ENCODE measurements at places on chromosomes 2 and 18. TPM values are rescaled to one million over a fixed set of nuclear protein-coding genes. Genes with fewer than 3 reads are reported as not detected.
A peak's percentile ranks its signal among the peaks of the same experiment; 100 is the strongest.

DNA sequence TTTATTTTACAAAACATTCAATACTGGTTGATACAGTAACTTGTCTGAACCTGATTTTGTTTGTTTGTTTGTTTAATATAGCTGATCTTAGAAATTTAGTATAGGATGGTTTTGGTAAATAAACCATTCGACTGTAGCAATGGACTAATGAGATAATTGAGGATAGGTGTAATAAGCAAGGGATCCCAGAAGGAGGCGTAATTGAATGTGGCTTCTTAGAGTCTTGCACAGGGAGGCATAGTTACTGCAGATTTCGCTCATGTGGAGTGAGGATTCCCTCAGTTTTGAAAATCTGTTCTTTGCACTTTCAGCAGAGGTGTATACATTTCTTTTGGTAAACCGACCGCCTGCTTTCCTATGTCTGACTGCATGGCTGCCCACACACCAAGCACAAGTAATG is 709.6 kb downstream of the SOCS6 start:
- DNase-seq, result no peak
- H3K27me3 ChIP-seq, result no peaks in the 10 kb centered on the region
- no peak overlapping the region for H3K27ac ChIP-seq
- H3K36me3 ChIP-seq, result peaks cover 5% of the 10 kb centered on the region

GRCh38 chr18:59546188-59546587 is 151.0 kb downstream of the CCBE1 start:
- H3K4me3 ChIP-seq, result no peak overlapping the region
- peaks cover 8% of the 10 kb centered on the region for H3K4me1 ChIP-seq
- peak; percentile 4 for DNase-seq
- peaks cover 31% of the 10 kb centered on the region for H3K27me3 ChIP-seq
- H3K27ac ChIP-seq, result no peak overlapping the region

DNA sequence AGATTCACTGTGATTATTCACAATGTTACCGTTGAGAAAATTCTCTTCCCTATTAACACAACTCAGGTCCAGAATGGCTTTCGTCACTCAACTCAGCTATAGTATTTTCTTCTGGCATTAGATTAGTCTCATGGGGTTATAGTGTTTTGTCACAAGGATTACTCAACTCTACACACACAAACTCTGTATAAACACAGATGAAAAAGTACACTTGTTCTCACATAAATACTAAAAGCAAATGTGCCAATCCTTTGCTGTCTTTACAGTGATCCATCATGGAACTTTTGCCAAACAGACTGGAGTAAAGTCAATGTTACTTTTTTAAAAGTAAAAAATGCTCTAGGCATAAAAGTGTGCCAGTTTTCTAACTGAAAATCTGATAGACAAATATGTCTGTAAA is 267.6 kb downstream of the RBM43 start:
- no peaks in the 10 kb centered on the region for H3K27me3 ChIP-seq
- no peaks in the 10 kb centered on the region for H3K36me3 ChIP-seq
- H3K4me3 ChIP-seq, result no peak overlapping the region
- H3K27ac ChIP-seq, result no peak overlapping the region

DNA sequence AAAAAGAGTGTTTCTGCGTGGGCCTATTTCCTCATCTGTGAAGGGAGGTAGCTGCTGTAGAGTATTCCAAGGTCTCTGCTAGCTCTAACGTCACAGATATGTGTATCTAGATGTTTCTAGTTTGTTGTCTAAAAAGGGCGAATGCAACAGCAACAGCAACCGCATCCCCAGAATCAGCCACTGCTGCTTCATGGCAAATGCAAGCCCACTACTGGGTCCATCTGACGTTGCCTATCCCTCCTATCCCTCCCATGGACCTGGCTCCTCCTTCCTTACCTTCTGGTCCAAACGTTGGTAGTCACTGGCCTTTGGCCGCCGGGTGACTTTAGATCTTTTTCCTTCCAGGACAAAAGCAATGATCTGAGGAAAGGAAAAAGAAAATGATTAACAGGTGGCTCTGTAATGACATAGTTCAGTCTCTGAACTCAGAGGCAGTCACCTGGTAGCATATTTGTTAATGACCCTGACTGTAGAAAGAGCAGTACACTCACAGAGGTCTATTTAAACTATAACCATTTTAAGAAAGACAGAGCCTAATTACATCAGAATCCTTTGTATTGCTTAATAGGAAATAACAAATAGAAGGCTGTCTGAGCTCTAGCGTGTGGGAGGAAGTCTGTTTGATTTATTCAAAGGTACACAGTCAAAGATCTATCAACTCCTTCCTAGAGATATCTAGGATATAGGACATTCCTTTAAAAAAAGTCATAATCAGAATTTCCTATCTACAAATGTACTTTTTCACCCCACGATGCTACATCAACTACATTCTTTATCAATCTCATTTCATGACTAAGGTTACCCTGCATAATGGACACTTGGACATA is 2.9 kb downstream of the TGOLN2 start:
- peak; percentile 38 for DNase-seq
- H3K4me3 ChIP-seq, result peak overlapping the region; percentile 89
- H3K36me3 ChIP-seq, result peaks cover 89% of the 10 kb centered on the region
- peak overlapping the region; percentile 63 for H3K27ac ChIP-seq
- H3K27me3 ChIP-seq, result no peaks in the 10 kb centered on the region

DNA sequence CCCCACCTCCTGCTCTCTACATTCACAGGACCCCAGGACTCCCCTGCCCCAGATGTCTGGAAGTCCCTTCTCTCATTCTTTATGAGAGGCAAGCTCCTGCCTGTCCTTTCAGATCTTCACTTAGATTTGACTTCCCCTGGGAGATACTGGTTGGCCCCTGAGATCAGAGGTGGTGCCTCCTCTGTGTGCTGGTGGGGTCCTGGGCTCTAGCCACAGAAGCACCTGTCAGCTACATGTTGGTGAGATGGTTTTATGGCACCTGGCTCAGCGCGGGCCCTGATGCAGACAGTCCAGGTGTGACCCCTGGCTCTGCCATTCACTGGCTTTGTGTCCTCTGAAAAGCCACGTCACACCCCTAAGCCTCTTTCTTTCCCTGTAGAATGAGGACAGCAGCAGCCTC is 369.6 kb upstream of the ID2 start:
- DNase-seq, result no peak
- no peaks in the 10 kb centered on the region for H3K36me3 ChIP-seq
- peaks cover 33% of the 10 kb centered on the region for H3K4me1 ChIP-seq

GRCh38 chr2:182810087-182810486 is 56.4 kb downstream of the FRZB start:
- H3K27me3 ChIP-seq, result no peaks in the 10 kb centered on the region
- DNase-seq, result no peak
- no peaks in the 10 kb centered on the region for H3K36me3 ChIP-seq
- H3K4me3 ChIP-seq, result no peak overlapping the region

DNA sequence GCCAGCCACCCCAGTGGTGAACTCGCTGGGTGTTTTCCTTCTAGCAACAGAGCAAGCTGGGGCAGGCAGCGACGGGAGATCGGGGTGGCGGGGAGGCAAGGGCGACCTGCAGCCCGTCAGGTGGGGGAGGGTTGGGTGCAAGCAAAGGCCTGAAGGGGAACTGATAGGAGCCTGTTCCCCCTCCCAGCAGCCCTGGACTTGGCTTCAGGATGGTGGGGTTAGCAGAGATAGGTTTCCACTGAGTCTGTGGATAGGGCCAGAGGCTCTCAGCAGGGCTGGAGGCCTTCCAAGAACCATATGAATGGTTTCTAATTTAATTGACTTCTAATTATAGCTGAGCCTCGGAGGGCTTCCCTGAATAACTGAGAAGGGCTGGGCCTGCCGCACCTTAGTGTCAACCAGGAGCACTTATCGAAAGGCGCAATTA is 55.3 kb downstream of the EDAR start:
- H3K27me3 ChIP-seq, result peaks cover 87% of the 10 kb centered on the region
- peaks cover 12% of the 10 kb centered on the region for H3K4me1 ChIP-seq
- no peak for DNase-seq

- H3K4me1 ChIP-seq, result peaks cover 18% of the 10 kb centered on the region
- DNase-seq, result no peak
- H3K27me3 ChIP-seq, result no peaks in the 10 kb centered on the region
Measured at GRCh38 chr2:9532421-9532820, 23.2 kb downstream of the ADAM17 start.

- H3K36me3 ChIP-seq, result no peaks in the 10 kb centered on the region
- no peaks in the 10 kb centered on the region for H3K27me3 ChIP-seq
- H3K27ac ChIP-seq, result no peak overlapping the region
- no peak for DNase-seq
Measured at GRCh38 chr2:136957044-136957443, 191.7 kb downstream of the THSD7B start.

DNA sequence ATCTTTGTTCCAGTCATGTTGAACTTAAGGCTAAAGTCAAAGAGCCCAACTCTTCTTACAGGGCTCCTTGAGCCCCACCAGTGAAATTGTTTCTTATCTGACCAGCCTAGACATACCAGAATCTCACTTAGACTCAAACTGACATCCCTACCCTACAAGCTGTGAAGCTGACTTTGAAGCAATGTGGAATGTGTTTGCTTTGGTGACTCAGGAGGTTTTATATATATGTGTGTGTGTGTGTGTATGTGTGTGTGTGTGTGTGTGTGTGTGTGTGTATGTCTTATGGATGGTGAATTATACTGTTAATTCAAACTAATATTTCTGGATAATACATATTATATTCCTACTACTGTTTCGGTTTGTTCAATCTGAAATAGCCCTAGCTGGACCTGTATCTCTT is 67.3 kb downstream of the CAMKMT start:
- no peak overlapping the region for H3K4me3 ChIP-seq
- H3K27ac ChIP-seq, result no peak overlapping the region
- DNase-seq, result no peak
- H3K27me3 ChIP-seq, result no peaks in the 10 kb centered on the region
- peaks cover 4% of the 10 kb centered on the region for H3K4me1 ChIP-seq

GRCh38 chr2:100137318-100137717 is 5.1 kb downstream of the AFF3 start:
- no peaks in the 10 kb centered on the region for H3K4me1 ChIP-seq
- no peak overlapping the region for H3K4me3 ChIP-seq
- H3K27ac ChIP-seq, result no peak overlapping the region
- no peaks in the 10 kb centered on the region for H3K36me3 ChIP-seq
- peaks cover 23% of the 10 kb centered on the region for H3K27me3 ChIP-seq
- no peak for DNase-seq

GRCh38 chr2:237996021-237996593 is 29.3 kb downstream of the UBE2F start:
- no peak overlapping the region for H3K27ac ChIP-seq
- H3K27me3 ChIP-seq, result no peaks in the 10 kb centered on the region
- peaks cover 11% of the 10 kb centered on the region for H3K36me3 ChIP-seq

DNA sequence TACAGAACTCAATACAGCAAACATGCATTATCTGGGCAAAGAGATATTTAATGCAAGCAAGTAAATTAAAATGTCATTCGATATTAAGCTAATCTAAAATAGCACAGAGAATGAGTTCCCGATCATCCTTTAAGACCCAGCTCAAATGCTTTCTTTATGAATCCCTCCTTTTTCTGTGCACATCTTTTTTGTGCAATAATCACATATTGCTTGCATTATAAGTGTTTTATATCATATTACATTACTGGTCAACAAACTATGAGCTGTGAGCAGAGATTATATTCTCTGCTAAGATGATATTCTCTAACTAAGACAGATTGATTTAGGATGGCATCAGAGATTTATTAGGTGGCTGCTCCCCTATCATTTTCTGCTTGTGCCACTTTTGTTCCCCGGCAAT is 146.1 kb downstream of the ERBB4 start:
- no peak for DNase-seq
- no peak overlapping the region for H3K27ac ChIP-seq
- no peaks in the 10 kb centered on the region for H3K27me3 ChIP-seq
- no peaks in the 10 kb centered on the region for H3K4me1 ChIP-seq

GRCh38 chr2:57333221-57333620 is 713.4 kb upstream of the VRK2 start:
- no peak overlapping the region for H3K4me3 ChIP-seq
- peak overlapping the region; percentile 28 for H3K27ac ChIP-seq
- no peak for DNase-seq

- H3K27me3 ChIP-seq, result no peaks in the 10 kb centered on the region
- H3K36me3 ChIP-seq, result no peaks in the 10 kb centered on the region
- no peak overlapping the region for H3K27ac ChIP-seq
- H3K4me1 ChIP-seq, result no peaks in the 10 kb centered on the region
Measured at GRCh38 chr2:48137829-48138228, 231.5 kb upstream of the FBXO11 start.

DNA sequence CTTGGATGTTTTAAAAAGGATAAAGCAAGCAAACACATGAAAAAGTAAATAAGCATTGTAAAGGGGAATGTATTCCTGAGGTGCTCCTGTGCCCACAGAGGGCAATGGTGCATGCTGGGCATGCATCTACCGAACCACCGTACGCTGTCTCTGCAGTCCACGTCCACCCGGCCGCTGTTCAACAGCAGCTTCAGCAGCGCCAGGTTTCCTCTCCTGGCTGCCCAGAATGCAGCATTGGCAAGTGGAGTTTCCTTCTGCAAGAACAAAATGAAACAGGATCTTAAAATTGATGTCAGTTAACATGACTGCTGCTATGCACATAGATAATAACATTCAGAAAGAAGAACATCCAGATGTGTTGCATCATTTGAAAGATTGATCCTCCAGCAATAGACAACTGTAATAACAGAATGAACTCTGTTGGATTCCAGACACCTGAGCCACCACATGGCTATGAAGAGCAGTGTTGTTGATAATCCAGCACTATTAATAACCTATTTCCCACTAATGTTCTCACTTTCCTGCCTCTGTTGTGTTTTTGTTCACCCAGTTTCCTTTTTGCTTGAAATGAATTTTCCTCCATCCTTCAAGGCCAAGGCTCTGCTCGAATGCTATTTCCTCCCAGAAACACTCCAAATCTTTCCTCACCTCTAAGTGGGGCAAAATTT is 13.6 kb downstream of the ANKRD29 start:
- no peak overlapping the region for H3K4me3 ChIP-seq
- H3K4me1 ChIP-seq, result peaks cover 45% of the 10 kb centered on the region
- H3K36me3 ChIP-seq, result no peaks in the 10 kb centered on the region
- no peak overlapping the region for H3K27ac ChIP-seq
- H3K27me3 ChIP-seq, result no peaks in the 10 kb centered on the region

DNA sequence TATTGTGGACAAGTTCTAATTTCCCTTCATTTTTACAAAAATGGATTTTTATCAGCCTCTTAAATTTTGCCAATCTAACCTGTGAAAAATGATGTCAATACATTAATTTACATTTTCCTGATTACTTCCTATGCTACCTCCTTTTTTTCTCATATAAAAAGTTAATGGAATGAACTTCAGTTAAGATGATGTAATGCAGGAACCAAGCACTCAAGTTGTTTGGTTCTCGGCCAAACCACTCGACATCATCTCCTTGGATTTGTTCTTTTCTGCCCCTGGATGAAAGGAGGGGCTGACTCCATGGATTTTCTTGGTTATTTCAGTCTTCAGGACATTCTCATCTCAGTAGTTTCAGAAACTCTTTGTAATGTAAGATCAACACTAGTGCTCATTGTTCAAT is 253.1 kb upstream of the NXPH2 start:
- no peak overlapping the region for H3K4me3 ChIP-seq
- H3K36me3 ChIP-seq, result no peaks in the 10 kb centered on the region
- no peak overlapping the region for H3K27ac ChIP-seq

Gene SRSF7
- total RNA-seq, result 203 TPM

Gene PLCD4
- total RNA-seq, result 0.95 TPM

Gene ZSWIM2
- not detected for total RNA-seq

Gene RGPD3
- total RNA-seq, result not detected

Gene CFAP65
- 1.3 TPM for total RNA-seq

Gene OSBPL6
- total RNA-seq, result 2.3 TPM

Gene CAVIN2
- not detected for total RNA-seq
